ENCODE measurements at places on chromosomes 7 and 10.

- DNase-seq, result no peak
These were observed 73.4 kb upstream of the CUX1 start for GRCh38 chr7:101743995-101744360.

GRCh38 chr10:70656489-70656888, 15.8 kb upstream of the ADAMTS14 start:
- no peak for DNase-seq

GRCh38 chr10:6542999-6543430, 37.1 kb downstream of the PRKCQ start:
- no peak for DNase-seq

DNA sequence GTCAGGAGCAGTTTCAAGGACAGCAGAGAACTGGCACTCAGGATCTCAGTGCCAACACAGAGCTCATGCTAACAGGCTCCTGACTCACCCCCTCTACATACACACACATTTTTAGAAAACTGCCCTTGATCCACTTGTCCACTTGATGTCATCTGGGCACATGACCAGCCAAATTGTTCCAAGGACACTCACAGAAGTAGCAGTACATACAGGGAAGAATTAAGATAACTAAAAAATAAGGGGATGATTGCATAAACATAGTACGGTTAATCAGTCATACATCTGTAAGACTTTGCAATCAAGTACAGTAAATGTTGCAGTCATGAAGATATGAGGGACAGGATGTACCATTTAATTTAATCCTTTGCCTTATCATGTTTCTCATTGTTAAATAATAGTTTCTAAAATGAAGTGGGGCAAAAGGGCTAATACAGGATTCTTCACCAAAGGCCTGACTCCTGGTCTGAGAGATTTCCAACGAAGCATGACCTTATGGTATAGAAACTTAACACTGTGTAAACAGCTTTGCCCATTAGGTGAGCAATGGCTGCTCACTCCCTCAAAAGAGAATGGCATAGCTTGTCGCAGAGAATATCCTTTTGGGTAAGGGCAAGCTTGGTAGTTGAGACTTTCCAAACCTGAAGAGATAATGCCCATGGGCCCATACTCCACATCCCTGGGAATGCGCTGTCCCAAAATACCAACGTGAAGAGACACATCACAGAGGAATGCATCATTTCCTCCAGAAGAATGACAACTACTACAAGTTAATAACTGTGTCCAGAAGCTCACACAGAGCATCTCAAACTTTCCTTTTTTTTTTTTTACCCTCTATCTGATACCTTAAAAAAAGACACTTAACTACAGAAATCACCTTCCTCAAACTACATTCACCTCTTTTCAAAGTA, 94.1 kb downstream of the ARMH3 start:
- no peak for DNase-seq

GRCh38 chr10:123475466-123475865, 190.7 kb upstream of the GPR26 start:
- no peak for DNase-seq

- no peak for DNase-seq
These were observed 134.0 kb downstream of the KCND2 start for GRCh38 chr7:120407010-120407409.

DNA sequence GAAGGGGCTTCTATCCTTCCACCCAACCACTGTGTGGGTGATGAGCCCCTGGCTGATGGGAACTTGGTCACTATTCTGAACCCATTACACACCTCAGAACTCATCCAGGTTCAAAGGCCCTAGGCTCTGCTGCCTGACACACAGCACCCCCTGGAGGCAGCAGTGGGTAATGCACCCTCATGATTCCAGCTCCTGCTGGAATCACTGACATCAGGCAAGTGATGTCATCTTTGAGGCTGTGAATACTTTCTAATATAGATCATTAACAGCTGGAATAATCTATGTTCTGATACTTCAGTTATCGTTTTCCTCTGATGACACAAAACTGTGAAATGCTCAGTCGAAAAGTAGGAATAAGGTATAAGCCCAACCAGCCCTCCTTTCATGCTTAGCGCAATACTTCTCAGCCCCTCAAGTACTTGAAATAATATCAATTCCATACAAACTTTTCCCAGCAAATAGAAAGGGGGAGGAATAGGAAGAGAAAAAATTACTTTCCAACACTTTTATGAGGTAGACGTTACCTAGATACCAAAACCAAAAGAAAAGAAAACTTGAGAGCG, 7.5 kb upstream of the RBP3 start:
- peak; percentile 5 for DNase-seq

DNA sequence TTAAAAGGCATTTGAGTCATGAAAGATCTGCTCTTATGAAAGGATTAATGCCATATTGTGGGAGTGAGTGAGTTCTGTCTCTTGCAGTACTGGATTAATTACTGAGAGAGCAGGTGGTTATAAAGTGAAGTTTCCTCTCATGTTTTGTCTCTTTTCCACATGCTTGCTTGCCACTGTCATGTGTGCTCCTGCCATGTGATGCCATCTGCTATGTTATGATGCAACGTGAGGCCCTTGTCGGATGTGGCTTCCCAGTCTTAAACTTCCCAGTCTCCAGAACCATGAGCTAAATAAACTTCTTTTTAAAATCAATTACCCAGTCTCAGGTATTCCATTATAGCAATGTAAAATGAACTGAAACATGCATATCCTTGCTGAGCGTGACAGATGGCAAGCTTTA, 22.7 kb upstream of the TCTN3 start:
- DNase-seq, result no peak

DNA sequence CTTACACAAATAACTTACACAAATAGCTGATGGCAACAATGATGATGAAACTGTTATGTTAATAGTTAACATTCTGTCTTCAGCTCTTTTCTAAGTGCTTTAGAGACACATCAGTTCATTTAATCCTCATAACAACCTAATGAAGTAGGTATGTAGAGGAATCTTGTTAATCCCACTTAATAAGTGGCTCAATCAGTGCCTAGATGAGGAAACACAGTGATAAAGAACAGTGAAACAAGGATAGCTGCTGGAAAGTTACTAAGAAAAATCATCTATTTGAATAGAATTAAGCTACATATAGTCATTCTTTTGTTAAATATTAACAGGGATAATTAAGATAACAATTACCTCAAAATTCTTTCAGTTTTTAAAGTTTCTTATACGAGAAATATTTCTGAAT, 487.6 kb downstream of the ARL4A start:
- no peak for DNase-seq

- DNase-seq, result no peak
These were observed 50.1 kb upstream of the IFRD1 start for GRCh38 chr7:112400141-112400540.

DNA sequence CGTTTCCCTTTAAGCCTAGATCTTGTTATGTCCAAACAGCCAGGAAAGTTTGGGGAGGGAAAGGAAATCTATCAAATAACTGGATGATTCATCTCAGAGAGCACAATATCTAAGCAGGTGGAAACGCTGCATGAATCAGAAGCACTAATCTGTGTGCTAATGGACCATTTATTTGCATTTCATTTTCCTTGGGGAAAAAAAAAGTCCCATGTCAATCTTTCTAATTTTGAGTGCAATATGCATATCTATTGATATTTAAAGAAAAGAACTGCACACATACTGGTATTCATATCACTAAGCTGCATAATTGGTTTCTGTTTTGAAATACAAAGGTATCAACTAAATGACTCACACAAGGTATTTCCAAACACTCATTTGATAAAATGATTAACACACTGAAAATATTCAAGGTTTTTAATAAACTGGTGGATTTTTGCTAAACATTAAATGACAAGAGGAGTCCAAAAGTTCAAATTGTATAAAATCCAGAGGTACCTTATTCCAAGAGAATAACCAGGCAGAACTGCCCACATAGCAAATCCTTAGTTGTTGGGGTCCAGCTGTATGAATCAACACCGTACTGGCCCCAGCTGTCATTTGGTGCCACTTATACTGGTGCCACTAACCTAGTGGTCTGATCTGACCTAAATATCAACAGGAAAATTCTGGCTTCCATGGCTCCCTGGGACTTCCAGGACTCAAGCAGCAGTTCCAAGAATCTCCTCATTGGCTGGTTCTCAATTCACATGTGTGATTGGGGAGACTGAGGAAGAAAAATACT, 122.2 kb upstream of the SP4 start:
- DNase-seq, result no peak

DNA sequence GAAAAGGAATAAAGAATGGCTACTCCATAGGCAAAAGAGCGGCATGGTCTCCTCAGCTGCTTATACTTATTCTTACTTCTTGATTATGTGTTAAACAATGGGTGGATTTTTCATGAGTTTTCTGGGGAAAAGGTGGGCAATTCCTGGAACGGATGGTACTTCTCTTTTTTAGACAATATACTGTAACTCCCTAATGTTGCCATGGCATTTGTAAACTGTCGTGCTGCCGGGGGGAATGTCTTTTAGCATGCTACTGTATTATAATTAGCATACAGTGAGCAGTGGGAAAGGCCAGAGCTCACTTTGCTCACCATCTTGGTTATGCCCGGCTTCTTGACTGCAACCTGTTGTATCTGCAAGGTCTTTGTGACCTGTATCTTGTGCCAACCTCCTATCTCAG, 372.1 kb upstream of the AKR1E2 start:
- DNase-seq, result no peak

- no peak for DNase-seq
These were observed 42.2 kb downstream of the MYPN start for GRCh38 chr10:68151453-68151852.

GRCh38 chr10:14093730-14094484, 236.8 kb downstream of the FRMD4A start:
- DNase-seq, result peak; percentile 41

GRCh38 chr7:37448636-37449361, at the start of gene ELMO1:
Gene ELMO1 (minus strand): TSS chr7:37448864. CDS start chr7:37342690, 106,174 bp downstream.
- peak; percentile 6 for DNase-seq

DNA sequence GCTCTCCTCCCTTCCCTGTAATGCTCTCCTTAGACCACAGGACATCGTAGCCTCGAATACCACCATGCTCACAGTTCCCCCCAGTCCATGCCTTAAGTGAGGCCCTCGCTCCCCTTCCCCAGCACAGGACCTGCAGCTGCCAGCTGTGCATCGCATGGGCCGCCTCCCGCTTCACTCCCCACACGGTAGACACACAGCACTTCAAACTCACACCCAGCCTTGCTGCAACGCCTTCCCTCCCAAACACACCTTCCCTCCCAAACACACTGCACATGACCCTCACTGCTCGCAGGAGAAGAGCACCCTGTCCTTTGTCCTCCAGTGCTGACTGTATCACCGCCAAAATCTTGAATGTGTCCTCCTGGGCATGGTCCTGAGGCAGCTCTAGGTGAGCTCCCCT, 42.6 kb downstream of the COBL start:
- no peak for DNase-seq

DNA sequence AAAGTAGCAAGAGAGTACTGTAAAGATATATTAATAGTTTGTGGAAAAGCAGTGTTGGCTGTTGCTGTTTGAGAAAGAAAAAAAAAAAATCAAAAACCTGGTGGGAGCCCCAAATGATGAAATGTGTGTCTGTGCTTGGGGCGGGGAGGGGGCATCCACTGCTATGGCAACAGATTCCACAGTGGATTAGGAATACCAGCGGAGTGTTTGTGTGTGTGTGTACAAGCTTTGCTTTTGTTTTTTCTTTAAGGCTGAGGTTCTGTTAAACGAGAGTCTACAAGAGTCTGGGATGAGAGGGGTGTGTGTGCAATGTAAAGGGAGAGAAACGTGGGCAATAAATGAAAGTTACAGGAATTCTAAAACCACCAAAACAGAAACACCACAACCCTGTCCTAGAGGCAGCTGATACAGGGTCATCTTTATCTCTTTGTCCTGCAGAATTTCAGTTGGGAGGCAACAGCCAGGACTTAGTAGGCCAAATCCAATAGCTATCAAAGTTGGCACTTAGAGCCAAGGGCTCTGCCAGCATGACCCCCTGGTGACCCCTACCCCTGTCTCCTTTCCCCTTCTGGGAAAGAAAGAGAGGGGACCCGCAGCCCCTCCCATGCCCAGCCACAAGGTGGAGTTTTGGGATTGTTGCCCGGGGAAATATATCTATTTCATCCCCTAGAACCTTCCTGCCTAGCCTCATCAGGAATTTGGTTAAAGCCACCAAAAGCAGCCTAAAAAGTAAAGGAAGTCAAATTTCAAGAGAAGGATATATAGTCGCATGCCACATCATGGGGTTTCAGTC, 85.4 kb downstream of the OSBPL3 start:
- no peak for DNase-seq

All from NCI-H1092 (cell line).